ENCODE measurements at places on chromosomes 2 and 18.

GRCh38 chr2:216535454-216535995 is 36.9 kb downstream of the RPL37A start:
- DNase-seq, result no peak

GRCh38 chr2:182650704-182651103 is 65.4 kb upstream of the DNAJC10 start:
- DNase-seq, result peak; percentile 9

GRCh38 chr18:36095936-36096519 is 28.7 kb upstream of the RPRD1A start:
- peak; percentile 56 for DNase-seq

- no peak for DNase-seq
Observed at GRCh38 chr2:226123300-226123699, 676.3 kb downstream of the IRS1 start.

DNA sequence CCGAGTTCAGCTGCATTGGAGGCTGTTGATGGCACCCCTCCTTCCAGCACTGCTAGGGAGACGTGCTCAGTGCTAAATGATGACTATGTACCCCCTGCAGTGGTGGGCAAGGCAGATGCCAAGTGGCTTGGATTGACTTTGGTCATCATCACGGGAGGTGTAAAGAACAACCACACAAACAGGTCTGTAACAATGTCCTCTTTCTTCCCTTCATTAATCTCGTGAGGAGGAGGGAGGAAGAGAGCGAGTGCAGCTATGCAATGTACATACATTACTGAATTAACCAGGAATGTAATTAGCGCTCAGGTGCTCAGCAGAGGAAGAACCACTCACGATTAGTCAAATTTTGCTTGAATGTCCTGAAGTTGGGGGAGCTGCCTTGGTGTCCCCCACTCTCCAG is 173.9 kb upstream of the SKOR2 start:
- no peak for DNase-seq

- no peak for DNase-seq
Observed at GRCh38 chr2:119536211-119536610, 8.0 kb upstream of the CFAP221 start.

DNA sequence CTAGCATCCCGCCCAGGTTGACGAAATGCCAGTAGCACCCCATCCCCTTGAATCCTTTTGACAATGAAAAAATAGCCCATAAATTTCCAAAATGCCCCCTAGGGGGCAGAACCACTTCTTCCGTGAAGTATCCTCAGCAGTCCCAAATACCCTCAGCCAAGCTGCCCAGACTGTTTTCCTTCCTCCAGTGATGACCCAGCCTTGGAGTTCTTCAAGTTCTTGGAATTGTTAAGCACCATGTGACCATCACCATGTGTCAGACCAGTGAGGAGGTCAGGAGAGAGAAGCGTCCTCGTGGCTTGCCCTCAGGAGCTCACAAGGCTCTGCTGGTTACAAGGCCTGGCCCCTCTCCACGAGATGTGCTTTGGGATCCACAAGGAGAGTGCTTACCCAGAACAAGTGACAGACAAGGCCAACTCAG is 1.4 kb upstream of the SLC23A3 start:
- peak; percentile 44 for DNase-seq

DNA sequence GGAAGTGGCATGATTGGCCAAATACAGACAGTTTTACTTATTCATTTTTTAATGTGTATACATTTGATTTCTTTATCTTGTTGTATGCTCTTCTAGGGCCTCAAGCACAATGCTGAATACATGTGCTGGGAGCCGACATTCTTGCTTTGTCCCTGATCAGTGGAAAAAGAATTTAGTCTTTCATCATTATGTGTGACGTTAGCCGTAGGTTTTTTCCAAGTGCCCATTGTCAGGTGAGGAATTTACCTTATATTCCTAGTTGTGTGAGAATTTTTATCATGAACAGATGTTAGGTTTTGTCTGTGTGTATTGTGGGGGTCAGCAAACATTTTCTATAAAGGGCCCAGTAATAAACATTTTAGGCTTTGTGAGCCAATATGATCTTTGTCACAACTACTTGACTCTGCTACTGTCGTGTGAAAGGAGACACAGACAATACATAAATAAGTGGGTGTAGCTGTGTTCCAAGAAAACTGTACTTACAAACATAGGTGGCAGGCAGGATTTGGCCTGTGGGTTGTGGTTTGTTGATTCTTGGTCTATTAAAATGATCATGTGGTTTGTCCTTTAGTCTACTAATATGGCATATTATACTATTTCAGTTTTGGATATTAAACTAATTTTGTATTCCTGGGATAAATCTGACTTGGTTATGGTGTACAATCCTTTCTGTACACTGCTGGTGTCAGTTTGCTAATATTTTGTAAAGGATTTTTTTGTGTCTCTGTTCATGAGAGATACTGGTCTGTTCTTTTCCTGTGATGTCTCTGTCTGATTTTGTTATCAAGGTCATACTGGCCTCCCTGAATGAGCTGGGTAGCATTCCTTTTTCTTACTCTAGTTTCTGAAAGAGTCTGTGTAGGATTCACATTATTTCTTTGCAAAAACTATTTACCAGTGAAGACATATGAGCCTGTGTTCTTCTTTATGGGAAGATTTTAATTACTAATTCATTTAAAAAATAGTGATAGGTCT is 132.2 kb upstream of the SMAD7 start:
- no peak for DNase-seq

DNA sequence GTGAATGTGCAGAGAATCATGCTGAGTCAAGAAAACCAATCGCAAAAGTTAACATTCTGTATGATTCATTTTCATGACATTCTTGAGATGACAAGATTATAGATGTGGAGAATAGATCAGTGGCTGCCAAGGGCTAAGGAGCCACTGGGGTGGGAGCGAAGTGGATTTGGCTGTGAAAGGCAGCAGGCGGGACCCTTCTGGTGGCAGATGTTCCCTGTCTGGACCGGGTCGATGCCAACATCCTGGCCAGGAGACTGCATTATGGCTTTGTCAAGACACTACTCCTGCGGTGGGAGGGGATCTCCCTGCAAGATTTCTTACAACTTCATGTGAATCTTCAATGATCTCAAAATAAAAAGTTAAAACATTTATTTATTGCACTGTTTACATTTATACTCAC is 427.9 kb downstream of the GALR1 start:
- DNase-seq, result no peak

GRCh38 chr2:72788756-72789155 is 37.1 kb downstream of the EXOC6B start:
- no peak for DNase-seq

DNA sequence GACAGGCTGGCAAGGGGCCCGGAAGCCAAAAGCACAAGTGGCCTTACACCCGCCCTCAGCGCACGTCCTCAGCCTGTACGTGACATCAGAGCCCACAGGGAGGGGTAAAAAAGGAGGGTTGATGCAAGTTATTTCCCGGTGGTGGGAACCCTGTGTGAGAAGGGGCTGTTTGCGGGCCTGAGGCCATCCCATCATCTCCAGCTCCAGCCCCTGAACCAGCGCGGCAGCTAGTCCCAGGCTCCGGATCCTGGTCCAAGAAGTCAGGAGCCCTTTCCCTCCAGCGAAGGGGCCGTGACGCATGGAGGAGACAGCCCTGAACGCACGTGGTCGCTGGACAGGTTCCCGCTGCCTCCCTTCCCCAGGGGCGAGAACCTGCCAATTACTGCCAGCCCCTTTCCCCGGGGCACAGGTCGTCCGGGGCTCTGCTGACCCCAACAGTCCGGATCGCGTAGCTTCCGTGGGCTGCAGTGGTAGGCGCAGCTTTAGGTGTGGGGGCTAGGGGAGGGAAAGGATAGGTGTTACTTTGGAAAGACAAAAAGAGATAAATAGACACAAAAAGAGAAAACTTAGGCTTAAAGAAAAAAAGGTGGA is 1.3 kb upstream of the LRP2 start:
- DNase-seq, result peak; percentile 73

Data from GM13977 (cell line).